ENCODE measurements at places on chromosomes 1 and 21.

- DNase-seq: no peak
Observed at GRCh38 chr1:243842161-243842560, 7.9 kb downstream of the AKT3 start.

- DNase-seq: no peak
Observed at GRCh38 chr1:25572107-25572506, 28.7 kb downstream of the LDLRAP1 start.

DNA sequence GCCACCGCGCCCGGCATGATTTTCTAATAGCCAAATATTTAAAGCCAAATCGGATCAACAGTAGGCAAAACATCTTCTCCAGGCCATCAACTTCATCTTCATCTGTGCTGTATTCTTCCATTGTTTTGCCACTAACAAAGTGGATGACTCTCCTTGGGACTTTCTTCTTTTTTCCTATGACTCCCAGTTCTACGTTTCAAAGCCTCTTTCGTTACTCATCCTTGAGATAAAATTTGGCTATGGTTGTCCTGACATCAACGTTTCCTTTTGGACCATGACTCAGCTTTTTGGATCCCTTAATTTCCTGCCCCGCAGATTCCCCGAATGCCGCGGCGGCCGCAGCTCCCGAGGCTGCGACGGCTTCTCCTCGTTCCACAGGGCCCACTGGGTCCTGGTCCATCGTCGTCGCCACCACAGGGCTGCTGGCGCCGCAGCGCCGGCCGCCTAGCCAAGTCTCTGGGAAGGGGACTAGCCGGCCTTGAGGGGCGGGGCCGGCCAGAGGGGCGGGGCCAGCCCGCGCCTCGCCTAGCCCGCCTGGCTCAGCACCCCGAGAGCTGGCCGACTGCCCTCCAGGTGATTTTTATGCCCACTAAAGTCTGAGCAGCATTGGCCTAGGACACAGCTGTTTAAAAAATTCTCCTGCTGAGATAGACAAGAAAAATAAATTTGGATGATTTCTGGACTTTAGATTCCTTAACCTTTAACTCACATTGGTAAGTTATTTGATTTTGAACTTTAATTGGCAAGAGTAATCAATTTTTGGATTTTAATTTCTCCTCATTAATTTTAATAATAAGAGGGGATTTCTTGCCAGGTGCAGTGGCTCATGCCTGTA, 93.9 kb downstream of the ADCY10 start:
- DNase-seq: no peak

DNA sequence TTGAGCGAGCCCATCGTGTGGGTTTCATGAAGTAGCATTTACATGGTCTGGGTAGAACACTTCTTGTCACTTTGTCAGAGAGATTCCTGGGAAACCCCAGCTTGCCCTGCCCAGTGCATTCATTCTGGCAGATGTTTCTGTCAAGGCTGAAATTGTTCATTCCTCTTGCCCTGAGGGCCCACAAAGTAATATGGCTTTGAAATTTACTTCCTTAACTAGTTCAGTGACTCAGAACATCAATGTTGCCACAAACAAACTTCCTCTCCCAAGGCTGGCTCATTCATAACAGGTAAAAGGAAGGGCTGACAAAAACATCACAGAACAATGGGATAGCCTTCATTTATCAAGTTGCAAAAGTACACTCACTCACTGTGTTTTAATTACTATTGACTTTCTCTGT, 5.0 kb upstream of the KIAA0040 start:
- DNase-seq: no peak

- DNase-seq: no peak
Observed at GRCh38 chr1:90192408-90192807, 197.5 kb downstream of the ZNF326 start.

DNA sequence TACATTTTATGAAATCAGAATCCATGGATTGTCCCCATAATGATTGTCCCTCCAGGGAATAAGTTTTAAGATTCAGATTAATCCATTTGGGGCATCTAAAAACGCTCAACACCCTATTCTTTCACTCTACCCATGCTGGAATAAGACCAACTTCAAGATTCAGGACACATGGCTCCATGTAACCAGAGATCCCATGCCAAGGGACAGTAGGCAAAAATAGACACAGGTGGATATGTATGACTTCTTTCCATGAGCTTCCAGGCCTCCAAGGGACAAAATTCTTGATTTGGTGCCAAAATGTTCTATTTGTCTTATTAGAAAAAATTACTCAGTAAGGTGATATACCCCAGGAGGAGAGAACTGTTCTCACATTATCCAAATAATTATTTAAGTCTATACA, 178.8 kb downstream of the NRIP1 start:
- no peak for DNase-seq

GRCh38 chr1:203223012-203223775, 6.3 kb downstream of the CHIT1 start:
- no peak for DNase-seq

DNA sequence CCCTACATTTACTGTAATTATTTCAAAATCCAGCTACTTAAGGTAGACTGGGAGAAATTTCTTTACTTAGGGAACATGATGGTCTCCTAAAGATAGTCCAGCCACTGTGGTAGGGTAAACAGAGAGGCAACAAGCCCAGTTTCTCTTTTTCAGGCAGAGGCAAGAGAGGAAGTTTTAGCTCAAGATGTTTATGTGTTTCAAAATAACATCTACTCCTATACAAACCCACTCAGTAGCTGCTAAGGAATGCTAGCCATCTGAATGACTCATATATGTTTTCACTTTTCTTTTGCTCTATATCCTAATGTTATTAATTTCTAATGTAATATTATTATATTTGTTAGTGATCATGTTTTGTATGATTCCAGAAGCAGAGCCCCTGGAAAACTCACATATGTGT, 856.6 kb downstream of the PLA2G4A start:
- no peak for DNase-seq

Measured in stimulated activated CD4-positive, alpha-beta T cell treated with anti-CD3 and anti-CD28 coated beads, TNF-alpha, amount 100 ng/mL, for 1 hour (primary cell).